ENCODE measurements at places on chromosomes 11 and 22.

DNA sequence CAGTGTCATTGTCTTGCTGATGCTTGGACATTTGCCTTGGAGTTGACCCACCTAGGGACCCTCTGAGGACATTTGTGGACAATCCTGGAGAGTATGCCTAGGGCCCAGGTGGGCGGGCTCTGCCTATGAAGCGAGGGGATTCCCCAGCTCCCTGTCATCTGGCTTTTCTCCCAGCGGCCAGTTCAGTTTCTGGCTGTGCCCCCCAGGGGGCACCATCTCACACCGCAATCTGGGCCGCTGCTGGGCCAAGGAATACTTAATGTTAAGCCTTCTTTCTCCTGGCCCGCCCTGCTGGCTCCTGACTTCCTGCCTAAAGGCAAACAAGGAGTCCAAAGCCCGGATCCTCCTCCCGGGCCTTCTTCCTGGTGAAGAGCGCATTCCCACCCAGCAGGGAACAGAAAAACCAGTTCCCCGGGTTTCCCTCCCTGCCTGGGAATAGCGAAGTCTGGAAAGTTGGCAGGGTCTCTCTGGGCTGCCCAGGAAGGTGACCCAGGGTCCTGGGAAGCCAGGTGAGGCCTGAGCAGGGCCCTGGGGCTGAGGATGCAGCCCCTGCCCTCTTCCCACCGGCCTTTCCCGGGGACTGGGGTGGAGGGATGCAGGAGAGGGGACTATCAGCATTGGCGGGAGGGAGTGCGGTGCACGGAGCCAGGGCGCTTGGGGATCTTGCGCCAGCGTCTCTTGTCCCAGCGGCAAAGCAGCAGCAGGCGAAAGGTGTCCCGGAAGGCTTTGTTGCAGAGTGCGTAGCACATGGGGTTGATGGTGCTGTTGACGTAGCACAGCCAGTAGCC lies 11.9 kb downstream of the CHRM1 start:
- DNase-seq, result no peak

DNA sequence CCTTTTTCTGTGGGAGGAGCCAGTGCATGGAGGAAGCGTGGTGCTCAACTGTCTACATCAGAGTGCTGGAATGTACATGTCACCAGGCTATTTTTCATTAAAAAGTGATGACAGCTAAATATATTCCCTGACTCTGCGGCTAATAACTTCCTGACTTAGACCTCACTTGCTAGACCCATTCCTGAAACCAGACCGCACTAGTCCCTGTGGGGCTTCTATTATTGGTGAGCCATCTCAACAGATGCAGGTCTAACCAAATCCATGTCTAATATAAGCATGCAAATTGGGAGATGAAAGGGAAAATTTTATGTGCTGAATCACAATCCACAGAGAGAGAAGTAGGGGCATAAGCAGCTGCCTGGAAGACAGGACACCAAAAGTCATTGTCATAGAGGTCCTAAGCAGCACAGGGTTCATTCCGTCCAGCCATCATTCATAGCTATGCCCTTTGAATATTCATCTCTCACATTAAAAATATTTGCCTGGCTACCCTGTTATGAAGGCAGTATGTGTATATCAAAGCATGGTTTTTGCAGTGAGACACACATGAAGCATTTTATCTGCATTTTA lies 110.9 kb upstream of the BLID start:
- DNase-seq, result no peak

DNA sequence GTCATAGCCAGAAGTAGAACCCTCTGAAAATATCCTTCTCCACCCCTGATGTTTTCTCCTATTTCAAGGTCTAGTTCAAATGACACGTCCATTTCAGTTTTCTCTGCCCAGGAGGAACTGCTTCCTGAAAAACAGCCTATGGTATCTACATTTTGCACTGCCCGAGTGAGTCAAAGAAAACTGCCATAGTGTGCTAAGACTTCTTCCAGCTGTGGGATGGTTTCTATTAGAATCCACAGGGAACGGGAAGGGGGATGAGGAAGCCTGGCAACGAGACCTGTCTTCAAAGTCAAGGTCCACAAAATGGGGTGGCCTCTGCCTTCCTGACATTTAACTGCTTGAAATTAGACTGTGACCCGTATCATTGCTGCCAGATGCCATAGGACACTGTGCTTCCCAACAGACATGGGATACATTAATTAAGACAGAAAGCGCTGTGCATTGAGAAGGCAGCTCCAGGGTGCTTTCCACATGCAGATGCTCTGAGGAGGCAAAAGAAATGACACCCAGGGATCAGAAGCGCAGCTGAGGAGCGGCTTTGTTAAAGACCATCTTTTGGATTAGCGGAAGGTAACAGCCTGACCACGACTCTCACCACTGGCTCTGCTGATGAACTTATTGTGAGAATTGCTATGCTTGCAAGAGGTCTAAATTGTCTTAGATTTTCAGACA lies 39.4 kb upstream of the NUP50 start:
- DNase-seq, result no peak

GRCh38 chr11:91470656-91471055 lies 754.0 kb upstream of the FAT3 start:
- DNase-seq, result no peak

GRCh38 chr22:46609175-46609690 lies 11.0 kb upstream of the GRAMD4 start:
- DNase-seq, result no peak

- DNase-seq, result peak; percentile 32
Observed at GRCh38 chr11:120108154-120108784, 29.6 kb downstream of the TRIM29 start.
